ENCODE measurements at places on chromosomes 7 and 10.

GRCh38 chr10:46301056-46301645, 14.4 kb downstream of the ANTXRL start:
- no peak overlapping the region for H3K4me3 ChIP-seq
- no peak for DNase-seq
- H3K36me3 ChIP-seq, result no peaks in the 10 kb centered on the region
- H3K27me3 ChIP-seq, result peaks cover 4% of the 10 kb centered on the region
- peaks cover 22% of the 10 kb centered on the region for H3K4me1 ChIP-seq

GRCh38 chr10:73653701-73654100, 2.1 kb downstream of the SYNPO2L start:
- no peak for DNase-seq
- H3K27me3 ChIP-seq, result peaks cover 6% of the 10 kb centered on the region
- peaks cover 13% of the 10 kb centered on the region for H3K4me1 ChIP-seq
- H3K27ac ChIP-seq, result peak overlapping the region; percentile 50
- no peaks in the 10 kb centered on the region for H3K36me3 ChIP-seq

- H3K27ac ChIP-seq, result no peak overlapping the region
- peaks cover 29% of the 10 kb centered on the region for H3K27me3 ChIP-seq
- peaks cover 22% of the 10 kb centered on the region for H3K4me1 ChIP-seq
- H3K4me3 ChIP-seq, result no peak overlapping the region
- no peak for DNase-seq
Observed at GRCh38 chr10:12432402-12433189, 83.2 kb downstream of the CAMK1D start.

GRCh38 chr7:150357270-150357669, 11.4 kb upstream of the REPIN1 start:
- H3K27me3 ChIP-seq, result peaks cover 1% of the 10 kb centered on the region
- no peak overlapping the region for H3K27ac ChIP-seq
- no peaks in the 10 kb centered on the region for H3K36me3 ChIP-seq

Data from nephron progenitor cell (in vitro differentiated cells).